Naive B cell (primary cell): ENCODE measurements at places on chromosomes 3 and 15. TPM values are rescaled to one million over a fixed set of nuclear protein-coding genes. Genes with fewer than 3 reads are reported as not detected.

Gene MESP1
- polyA plus RNA-seq, result 0.68 TPM

Gene SI
- not detected for polyA plus RNA-seq

Gene GUCA1C
- not detected for polyA plus RNA-seq

Gene AKAP13
- polyA plus RNA-seq, result 96.0 TPM

Gene SKOR1
- 0.13 TPM for polyA plus RNA-seq

Gene AQR
- polyA plus RNA-seq, result 13.1 TPM

Gene GTF2A2
- 206 TPM for polyA plus RNA-seq

Gene EFCC1
- polyA plus RNA-seq, result not detected

Gene INKA1
- polyA plus RNA-seq, result 15.2 TPM

Gene ALS2CL
- not detected for polyA plus RNA-seq

Gene MAGEL2
- polyA plus RNA-seq, result not detected

Gene LNP1
- not detected for polyA plus RNA-seq

Gene SYNM
- polyA plus RNA-seq, result not detected

Gene HHATL
- not detected for polyA plus RNA-seq

Gene LXN
- polyA plus RNA-seq, result 15.4 TPM

Gene CDHR4
- not detected for polyA plus RNA-seq

Gene PLSCR4
- not detected for polyA plus RNA-seq

Gene MANF
- 26.1 TPM for polyA plus RNA-seq

Gene TMCC1
- polyA plus RNA-seq, result 5.5 TPM

Gene EDEM1
- polyA plus RNA-seq, result 43.5 TPM

Gene APBA2
- not detected for polyA plus RNA-seq

Gene MYLK
- 2.1 TPM for polyA plus RNA-seq

Gene LRRC31
- not detected for polyA plus RNA-seq

Gene TNFAIP8L3
- not detected for polyA plus RNA-seq

Gene SLC22A14
- polyA plus RNA-seq, result not detected

Gene FBXL22
- polyA plus RNA-seq, result not detected

Gene C3orf22
- not detected for polyA plus RNA-seq

Gene ZBBX
- not detected for polyA plus RNA-seq

Gene STAB1
- not detected for polyA plus RNA-seq

Gene TRIM42
- not detected for polyA plus RNA-seq

Gene ISLR2
- polyA plus RNA-seq, result not detected

Gene RASL12
- not detected for polyA plus RNA-seq

Gene PDZRN3
- polyA plus RNA-seq, result not detected

Gene CLEC3B
- polyA plus RNA-seq, result not detected

Gene CGGBP1
- polyA plus RNA-seq, result 134 TPM

Gene CPN2
- not detected for polyA plus RNA-seq

Gene KNG1
- polyA plus RNA-seq, result not detected

Gene MUC20
- 1.2 TPM for polyA plus RNA-seq

Gene CNOT10
- 26.4 TPM for polyA plus RNA-seq

Gene FANCD2OS
- not detected for polyA plus RNA-seq

Gene CCNB2
- not detected for polyA plus RNA-seq

Gene COMMD2
- polyA plus RNA-seq, result 71.6 TPM

Gene CAMP
- polyA plus RNA-seq, result not detected

Gene SLC51A
- polyA plus RNA-seq, result not detected

Gene GPX1
- polyA plus RNA-seq, result 313 TPM

Gene FAM219B
- 24.1 TPM for polyA plus RNA-seq

Gene ATP13A4
- polyA plus RNA-seq, result not detected

Gene SLC27A2
- not detected for polyA plus RNA-seq

Gene SERPINI2
- not detected for polyA plus RNA-seq

Gene MAPKBP1
- 5.5 TPM for polyA plus RNA-seq

Gene SPSB4
- not detected for polyA plus RNA-seq

Gene GPR149
- polyA plus RNA-seq, result not detected

Gene LRRC15
- not detected for polyA plus RNA-seq

Gene HAPLN3
- polyA plus RNA-seq, result 3.8 TPM

Gene PTX3
- 0.20 TPM for polyA plus RNA-seq
